ENCODE measurements at places on chromosomes 3 and 15. TPM values are rescaled to one million over a fixed set of nuclear protein-coding genes. Genes with fewer than 3 reads are reported as not detected.

- DNase-seq: no peak
These were observed 607.9 kb upstream of the KCNMB2 start for GRCh38 chr3:177928172-177928873.

DNA sequence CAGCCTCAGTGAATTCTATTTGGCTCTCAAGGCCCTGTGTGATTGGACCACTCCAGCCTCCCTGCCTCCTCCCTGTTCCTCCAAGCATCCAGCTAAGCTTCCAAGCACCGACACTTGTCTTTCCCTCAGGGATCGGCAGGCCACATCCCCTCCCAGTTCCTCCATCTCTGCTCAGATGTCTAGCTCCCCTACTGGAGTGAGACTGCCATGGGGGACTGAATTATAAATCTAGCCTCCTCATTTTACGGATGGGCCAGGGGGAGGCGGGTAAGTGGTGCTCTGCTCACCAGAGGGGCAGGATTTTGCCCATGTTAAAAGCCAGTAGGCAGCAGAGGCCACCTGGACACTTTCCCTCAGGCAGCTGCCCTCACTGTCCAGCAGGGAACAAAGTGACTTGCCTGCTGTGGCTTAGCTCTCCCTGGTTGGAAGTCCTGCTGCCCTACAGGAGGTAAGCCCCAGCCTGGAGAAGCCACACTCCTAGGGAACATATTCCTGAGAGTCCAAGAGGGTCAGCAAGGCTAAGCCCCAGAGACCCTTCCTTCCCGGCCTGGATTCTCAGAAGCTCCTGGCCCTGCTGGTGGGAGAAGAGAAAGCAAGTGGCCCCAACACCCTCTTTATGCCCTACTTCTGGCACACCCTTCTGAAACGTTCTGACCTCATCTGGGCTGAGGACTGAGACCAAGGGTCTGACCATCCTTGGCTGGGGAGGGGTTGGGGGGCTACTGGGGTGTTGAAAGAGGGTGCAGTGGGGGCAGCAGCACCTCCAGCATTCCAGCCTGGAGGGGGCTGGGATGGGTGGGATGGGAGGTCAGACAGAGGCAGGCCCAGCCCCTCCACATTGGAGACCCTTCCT is 9.1 kb upstream of the HHATL start:
- peak; percentile 74 for DNase-seq

DNA sequence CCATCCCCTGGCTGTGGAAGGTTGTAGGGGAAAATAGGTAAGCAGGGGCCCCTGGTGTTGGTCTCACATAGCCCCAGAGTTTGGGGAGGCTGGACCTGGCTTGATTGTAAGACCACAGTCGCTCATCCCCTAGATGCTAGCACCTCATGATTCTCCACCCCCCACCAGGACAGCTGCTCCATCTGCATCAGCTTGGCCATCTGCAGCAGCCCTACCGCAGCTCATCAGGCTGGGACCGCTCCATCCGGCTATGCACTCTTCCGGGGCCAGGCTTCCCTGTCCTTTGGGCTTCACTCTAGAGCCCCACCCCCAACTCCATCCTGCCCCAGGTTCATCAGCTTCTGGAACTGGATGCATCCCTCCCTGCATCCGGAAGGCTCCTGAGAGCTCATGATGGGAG is 12.6 kb downstream of the SCN5A start:
- DNase-seq: no peak

Gene IL17RE
- total RNA-seq: 71.1 TPM

Gene PLA2G4D
- total RNA-seq: 26.9 TPM

Gene PYDC2
- not detected for total RNA-seq

DNA sequence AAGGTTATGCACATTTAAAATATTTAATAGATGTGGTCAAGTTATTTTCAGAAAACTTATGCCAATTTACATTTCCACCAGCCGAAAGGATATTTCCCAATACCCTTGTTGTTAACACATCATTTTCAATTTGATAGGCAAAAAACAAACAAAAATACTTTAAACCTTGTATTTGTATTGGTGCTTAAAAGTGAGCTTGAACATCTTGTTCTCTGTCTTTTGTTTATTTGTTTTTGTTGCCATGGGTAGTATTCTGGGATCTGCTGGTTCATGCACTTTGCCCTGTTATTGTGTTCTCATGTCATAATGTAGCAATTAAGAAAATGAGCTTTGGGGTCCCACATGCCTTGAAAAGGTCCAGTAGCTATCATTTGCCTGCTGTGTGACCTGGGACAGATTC is 191.4 kb downstream of the LRTM1 start:
- no peak for DNase-seq

GRCh38 chr3:99248130-99248529 is 346.6 kb upstream of the DCBLD2 start:
- DNase-seq: no peak

Gene PRSS50
- total RNA-seq: 0.13 TPM

- no peak for DNase-seq
These were observed 455.3 kb upstream of the NAALADL2 start for GRCh38 chr3:174403831-174404230.

DNA sequence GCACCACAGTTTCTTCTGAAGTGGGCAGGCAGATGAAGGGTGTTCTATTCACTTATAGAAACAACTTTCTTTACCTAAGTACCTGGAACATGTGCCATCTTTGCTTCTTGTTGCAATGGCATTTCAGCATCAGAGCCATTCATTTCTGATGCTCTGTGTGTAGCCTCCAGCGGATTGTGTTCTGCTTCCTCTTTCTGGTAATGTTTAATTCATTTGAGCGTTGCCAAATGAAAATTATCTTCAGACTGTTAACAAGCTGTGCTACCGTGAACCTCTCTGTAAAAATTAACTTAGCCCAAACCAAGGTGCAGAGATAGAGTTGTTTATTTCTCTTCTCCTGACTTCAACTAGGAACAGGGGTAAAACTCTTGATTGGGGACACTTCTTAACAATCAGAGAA is 302.0 kb downstream of the EDEM1 start:
- no peak for DNase-seq

Gene CHST13
- total RNA-seq: not detected

DNA sequence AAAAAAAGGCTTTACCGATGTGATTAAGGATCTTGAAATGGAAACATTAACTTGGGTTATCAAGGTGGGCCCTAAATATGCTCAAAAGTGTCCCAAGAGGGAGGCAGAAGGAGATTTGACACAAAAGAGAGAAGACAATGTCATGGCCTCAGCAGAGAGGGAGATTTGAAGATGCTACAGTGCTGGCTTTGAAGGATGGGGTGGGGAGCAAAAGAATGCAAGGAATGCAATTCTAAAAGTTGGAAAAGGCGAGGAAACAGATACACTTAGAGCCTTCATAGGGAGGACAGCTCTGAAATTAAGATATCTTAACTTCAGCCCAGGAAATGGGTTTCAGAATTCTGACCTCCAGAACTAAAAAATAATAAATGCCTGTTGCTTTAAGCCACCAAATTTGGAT is 314.5 kb upstream of the CCDC54 start:
- no peak for DNase-seq

DNA sequence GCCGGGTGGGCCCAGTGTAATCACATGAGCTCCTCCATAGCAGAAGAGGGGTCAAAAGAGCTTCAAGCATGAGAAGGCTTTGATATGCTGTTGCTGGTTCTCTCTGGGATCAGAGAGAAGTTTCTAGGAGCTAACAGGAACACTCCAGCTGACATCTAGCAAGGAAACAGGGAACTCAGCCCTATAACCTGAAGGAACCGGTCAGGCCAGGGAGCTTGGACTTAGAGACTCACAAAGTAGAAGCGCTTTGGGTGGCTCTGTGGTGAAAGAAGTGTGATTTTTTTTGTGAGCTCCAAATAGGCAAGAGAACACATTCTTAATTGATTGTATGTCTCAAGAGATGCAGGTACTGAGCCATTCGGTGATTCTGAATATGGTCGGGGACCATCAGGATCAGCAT is 26.2 kb upstream of the EPHB1 start:
- no peak for DNase-seq

Gene SLC22A14
- total RNA-seq: 0.10 TPM

DNA sequence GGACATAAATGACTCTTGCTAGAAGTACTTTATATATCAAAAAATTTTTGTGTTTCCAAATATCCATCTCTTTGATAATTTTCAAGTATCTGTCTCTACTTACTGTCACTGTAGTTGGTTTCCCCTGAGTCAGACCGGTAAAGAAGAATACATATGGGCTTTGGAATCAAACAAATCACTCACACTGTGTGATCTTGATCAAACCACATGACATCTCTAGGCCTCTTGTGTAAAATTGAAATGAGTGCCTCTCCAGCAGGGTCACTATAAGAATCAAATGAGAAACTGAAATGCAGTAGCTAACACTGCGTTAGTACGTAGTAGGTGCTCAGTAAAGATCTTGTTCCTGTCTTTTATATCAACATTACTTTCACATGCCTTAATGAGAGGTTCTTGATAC is 314.6 kb upstream of the STT3B start:
- no peak for DNase-seq

- no peak for DNase-seq
These were observed 78.2 kb upstream of the STAC start for GRCh38 chr3:36302158-36302509.

DNA sequence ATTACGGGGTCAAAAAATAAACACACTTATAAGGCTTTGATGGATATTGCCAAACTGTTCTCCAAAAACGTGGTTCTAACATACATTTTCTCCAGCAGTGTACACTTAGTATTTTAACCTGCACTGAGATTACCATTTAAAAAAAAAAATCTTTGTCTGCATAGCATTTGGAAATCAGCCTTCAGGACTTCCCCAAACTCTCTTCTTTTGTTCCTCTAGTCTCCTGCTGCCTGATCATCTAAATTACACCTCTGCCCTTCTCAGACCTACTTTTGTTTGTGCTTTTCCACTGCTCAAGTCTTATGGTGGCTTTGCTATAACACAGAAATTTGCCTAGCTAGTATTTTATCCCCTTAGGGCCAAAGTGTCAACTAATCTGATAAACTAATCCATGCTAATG is 3.8 kb downstream of the NCEH1 start:
- no peak for DNase-seq

- no peak for DNase-seq
These were observed 123.9 kb upstream of the AGBL1 start for GRCh38 chr15:85955501-85956391.

GRCh38 chr3:11720917-11721411 is 77.2 kb upstream of the VGLL4 start:
- DNase-seq: no peak

Gene GPR171
- total RNA-seq: 0.55 TPM

- no peak for DNase-seq
These were observed 40.1 kb upstream of the EPHB1 start for GRCh38 chr3:134754768-134755559.

DNA sequence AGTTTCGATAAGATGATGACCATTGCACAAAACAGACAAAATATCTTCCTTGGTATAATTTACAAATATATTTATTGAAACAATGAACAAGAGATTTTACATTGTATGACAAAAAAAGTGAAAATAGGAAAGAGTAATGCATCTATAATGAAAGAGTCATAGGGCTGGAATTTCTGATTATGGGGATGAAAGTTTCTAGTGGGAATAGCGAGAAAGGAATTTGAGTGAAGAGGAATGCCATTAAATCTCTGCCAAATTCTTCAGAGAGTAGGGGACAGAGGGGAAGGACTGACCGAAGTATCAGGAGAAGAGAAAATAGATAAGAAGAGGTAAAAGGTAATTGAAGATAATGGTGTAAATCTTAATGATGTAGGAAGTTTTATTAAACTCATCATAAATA is 125.4 kb downstream of the VGLL3 start:
- DNase-seq: no peak

Gene THSD4
- total RNA-seq: 26.7 TPM

DNA sequence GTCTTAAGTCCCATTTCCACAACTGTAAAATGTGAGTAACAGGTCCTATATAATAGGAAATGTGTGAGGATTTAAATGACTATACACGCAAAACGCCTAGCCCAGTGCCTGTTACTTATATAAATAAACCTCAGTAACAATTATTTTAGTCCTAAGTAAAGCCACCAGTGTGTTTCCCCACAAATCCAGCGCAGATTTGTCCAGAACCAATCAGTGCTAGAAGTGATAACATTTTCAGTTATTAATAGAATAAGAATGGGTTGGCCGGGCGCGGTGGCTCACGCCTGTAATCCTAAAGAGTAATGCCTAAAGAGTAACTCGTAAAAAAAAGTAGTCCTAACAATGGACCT is 561 bp downstream of the RPAP1 start:
- DNase-seq: no peak

DNA sequence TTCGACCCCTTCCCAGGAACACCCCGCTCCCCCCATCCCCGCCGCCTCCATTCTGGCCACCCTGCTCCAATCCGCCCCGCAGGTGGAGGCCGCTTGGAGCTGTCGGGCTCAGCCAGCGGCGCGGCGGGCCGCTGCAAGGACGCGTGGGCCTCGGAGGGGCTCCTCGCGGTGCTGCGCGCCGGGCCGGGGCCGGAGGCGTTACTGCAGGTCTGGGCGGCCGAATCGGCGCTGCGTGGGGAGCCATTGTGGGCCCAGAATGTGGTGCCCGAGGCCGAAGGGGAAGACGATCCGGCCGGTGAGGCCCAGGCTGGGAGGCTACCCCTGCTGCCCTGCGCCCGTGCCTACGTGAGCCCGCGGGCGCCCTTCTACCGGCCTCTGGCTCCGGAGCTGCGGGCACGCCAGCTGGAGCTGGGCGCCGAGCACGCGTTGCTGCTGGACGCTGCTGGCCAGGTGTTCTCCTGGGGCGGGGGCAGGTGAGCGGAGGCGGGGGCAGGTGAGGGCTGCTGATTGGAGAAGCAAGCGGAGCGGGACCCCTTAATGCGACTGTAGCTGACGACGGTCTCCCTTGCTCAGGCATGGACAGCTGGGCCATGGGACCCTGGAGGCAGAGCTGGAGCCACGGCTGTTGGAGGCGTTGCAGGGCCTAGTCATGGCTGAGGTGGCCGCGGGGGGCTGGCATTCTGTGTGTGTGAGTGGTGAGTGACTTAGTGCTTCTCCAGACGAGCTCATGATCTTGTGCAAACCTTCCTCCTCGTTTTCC is 2.5 kb downstream of the RCCD1 start:
- no peak for DNase-seq

All from lower leg skin (tissue), 4 donors.